Fibroblast of the conjunctiva (primary cell): ENCODE measurements at places on chromosomes 5 and 9.

GRCh38 chr5:88248743-88249540 lies 19.7 kb downstream of the TMEM161B start:
- no peak for DNase-seq

GRCh38 chr9:130950039-130950311 lies 10.9 kb upstream of the FIBCD1 start:
- no peak for DNase-seq

DNA sequence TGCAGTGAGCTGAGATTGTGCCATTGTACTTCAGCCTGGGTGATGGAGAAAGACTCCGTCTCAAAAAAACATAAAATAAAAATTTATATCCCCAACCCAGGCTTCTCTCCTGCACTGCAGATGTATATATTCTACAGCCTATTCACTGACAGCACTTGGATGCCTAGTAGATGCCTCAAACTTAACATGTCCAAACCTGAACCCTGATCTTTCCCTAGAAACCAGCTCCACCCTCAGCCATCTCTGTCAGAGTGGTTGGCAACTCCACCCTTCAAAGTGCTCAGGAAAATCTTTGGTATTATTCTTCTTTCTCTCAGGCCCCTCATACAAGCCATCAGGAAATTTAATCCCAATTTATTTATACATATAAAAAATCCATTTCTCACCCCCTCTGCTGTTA lies 36.9 kb upstream of the TXN start:
- DNase-seq, result no peak

DNA sequence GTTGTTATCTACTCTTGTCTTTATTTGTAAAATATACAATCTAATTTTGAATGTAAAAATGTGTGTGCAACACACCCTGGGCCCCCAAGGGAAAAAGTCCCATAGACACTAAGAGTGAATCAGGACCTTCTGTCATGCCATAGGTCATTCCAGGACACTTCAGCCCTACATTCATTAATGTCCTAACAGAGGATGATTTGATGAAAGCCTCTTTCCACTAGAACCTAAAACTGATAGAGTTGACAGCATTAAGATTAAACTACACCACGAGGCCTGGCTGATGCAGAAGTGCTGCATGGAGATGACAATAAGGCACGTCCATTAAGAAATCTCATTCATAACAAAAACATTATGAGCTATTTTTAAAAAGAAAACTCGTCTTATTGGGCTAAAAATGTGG lies 46.2 kb downstream of the FRMD3 start:
- DNase-seq, result no peak

GRCh38 chr5:3997670-3998069 lies 402.0 kb downstream of the IRX1 start:
- DNase-seq, result no peak

DNA sequence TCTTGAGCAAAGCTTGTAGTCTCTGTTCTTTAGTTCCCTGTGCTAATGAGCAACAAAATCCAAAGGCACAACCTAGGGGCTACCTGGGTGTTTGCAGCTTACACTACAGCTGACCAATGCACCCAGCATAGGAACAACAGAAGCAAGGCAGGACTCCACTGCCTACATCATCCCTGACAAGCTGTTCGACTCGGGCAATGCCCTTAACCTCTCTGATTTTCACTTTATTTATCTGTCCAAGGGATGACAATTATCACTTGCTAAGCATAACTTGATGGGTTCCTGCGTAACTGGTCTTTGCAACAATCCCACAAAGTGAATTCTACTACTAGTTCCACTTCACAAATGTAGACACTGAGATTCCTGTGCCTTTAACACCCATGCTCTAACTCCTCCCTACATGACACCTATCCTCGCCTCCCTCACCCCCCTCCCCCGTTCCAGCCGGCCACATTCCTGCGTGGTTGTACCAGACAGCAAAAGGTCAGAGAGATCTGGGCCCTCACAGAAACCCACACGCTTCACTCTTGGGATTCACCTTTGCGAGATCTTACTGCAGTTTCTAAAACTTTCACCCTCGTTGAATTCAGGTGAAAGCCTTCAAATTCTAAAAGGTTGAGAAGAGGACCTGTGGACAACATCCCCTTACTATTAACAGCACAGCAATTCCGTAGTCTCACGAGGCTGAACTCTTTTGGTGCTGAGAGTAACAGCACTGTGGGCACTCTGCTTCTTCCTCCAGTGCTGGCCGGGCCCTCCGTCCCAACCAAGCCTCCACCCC lies 995 bp downstream of the IPPK start:
- no peak for DNase-seq

GRCh38 chr5:171432076-171432475 lies 12.6 kb downstream of the FGF18 start:
- no peak for DNase-seq

GRCh38 chr5:150057052-150057451 lies 29.3 kb downstream of the CSF1R start:
- DNase-seq, result no peak

DNA sequence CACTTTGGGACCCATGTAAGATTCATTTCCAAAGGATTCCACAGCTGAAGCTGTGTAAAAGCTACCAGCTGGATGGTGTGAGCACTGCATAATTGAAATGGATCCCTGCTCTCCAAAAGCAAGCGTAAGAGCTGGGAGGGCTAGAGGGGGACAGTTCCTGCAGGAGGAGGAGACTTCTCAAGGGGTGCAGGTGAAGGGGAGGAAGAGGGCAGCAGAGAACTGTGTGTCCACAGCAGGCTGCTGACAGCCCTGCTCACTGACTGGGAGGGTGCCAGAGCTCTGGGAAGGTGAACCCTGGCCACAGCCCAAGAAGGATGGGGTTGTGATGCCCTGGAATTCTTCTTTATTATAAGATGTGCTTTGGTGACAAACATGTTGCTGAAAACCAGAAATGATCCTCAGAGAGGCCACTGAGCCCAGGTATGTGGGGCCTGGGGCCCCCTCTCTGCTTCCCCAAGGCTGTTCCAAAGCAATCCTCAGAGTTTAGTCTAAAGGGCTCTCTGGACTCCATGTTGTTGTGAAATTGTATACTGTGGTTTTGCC lies 112.8 kb upstream of the SLC25A48 start:
- no peak for DNase-seq

DNA sequence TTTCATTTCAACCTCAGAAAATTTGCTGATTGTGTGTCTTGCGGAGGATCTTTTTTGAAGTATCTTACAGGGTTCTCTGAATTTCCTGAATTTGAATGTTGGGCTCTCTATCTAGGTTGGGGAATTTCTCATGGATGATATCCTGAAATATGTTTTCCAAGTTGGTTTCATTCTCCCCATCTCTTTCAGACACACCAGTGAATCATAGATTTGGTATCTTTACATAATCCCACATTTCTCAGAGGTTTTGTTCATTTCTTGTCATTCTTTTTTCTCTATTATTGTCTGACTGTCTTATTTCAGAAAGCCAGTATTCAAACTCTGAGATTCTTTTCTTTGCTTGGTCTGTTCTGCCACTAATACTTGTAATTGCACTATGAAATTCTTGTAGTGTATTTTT lies 456.9 kb downstream of the PRELID2 start:
- no peak for DNase-seq

GRCh38 chr5:173178369-173178910 lies 34.1 kb downstream of the BNIP1 start:
- DNase-seq, result no peak

DNA sequence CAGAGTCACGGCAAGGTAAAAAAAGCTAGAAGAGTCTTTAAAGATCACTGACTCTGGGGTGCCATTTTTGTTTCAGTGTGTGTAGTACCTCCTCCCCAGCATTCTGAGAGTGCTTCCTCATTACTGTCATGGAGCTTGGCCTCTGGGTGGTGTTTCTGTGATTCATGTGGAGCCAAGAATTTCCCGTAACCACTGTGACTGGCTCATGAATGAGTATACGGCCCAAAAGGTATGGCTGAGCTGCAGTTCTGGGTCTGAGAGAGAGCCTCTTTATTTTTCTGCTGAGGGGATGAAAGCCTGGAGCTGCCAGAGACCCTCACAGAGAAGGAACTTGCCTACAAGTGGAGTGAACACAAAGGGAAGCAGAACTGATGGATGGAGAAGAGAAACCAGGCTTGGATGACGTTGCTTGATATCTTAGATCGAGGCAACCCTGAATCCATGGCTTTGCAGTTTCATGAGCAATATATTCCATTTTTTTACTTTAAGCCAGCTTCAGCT lies 85.6 kb downstream of the PTTG1 start:
- DNase-seq, result no peak

- DNase-seq, result no peak
Measured at GRCh38 chr5:135813758-135814157, 20.7 kb upstream of the SLC25A48 start.

GRCh38 chr9:95644377-95644776 lies 127.6 kb upstream of the PTCH1 start:
- peak; percentile 18 for DNase-seq

GRCh38 chr9:4301296-4301695 lies 1.4 kb upstream of the GLIS3 start:
- DNase-seq, result no peak

DNA sequence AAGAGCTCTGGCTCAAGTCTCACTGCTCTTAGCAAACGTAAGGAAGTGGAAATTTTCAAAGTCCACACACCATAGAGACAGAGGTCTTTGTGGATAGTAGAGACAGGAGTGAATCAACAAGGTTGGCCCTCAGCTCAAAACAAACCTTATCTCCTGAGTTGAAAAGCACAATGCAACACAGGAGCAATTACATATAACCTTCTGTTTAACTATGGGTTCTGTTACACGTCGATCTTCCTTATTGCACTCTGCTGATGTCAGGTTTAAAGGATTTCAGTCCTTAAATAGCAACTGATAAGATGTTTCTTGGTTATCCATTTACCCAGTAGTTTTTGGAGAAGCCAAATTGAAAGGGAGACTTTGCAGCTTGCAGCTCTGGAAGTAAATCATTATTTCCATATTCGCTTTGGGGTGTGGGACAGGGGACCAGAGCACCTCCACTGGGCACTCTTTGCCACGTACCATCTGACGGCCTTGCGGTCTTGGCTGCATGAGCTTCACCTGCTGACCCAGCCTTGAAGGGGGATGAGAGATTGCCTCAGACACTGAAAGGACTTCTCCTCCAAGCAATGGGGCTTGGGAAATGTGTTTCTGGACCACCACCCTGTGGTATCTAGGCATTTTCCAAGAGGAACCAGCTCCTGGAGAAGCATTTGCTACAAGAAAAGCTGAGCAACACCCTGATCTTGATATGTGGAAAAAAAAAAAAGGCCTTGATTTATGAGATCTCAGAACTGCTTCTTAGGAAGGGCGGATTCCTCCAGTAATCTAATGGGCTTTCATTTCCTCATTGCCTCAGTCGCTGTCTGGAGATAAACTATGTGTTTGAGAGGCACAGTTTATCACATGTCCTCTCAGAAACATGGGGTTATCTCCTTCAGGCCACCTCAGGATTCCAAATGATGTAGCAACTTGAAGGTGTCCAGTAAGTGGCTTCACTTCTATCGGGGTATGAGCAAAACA lies 56.2 kb upstream of the ZNF622 start:
- no peak for DNase-seq

- DNase-seq, result no peak
Measured at GRCh38 chr5:107979291-107979690, 308.6 kb upstream of the EFNA5 start.

GRCh38 chr5:43227655-43228054 lies 35.6 kb downstream of the NIM1K start:
- peak; percentile 65 for DNase-seq

GRCh38 chr9:121686930-121687541 lies 35.6 kb downstream of the DAB2IP start:
- DNase-seq, result peak; percentile 43

DNA sequence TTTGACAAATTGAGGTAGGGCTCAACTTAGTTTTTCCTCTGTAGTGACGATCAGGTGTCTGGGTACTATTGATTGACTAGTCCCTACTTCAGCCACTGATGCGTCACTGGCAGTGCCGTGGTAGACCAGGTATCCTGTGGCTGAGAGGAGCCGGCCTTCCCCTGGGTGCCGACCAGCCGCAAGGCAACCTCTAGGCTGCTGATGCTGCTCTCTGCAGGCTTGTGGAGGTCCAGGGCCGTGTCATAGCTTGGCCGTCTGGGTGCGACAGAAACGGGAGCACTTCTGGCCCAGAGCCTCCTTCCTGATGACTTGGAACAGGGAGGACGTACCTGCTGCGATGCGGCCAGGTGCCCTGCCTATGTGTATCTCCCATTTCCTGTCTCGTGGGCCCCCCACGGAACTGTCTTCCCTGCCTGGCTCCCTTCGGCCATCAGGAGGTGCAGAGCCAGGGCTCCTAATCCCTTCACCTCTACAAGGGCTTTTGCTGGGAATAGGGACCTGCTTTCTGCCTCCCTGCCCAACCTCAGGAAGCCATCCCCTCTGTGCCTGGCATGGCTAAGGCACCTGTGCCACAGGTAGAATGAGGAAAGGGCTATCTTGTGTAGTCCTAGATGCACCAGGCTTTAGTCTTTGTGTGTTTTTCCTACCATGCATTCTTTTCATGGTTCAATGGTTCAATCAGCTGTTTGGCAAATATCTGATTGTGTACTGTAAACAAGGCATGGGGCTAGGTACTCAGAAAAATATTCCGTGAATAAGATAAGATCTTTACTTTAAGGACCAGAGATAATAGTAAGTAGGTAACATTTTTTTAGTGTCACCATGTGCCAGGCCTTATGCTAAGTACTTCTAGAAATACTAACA lies 44.6 kb downstream of the MVB12B start:
- no peak for DNase-seq

- no peak for DNase-seq
Measured at GRCh38 chr5:7218141-7218540, 177.8 kb upstream of the ADCY2 start.

GRCh38 chr5:111528056-111528455 lies 15.7 kb upstream of the STARD4 start:
- no peak for DNase-seq

GRCh38 chr9:76772686-76773445 lies 8.6 kb downstream of the PCA3 start:
- peak; percentile 2 for DNase-seq

DNA sequence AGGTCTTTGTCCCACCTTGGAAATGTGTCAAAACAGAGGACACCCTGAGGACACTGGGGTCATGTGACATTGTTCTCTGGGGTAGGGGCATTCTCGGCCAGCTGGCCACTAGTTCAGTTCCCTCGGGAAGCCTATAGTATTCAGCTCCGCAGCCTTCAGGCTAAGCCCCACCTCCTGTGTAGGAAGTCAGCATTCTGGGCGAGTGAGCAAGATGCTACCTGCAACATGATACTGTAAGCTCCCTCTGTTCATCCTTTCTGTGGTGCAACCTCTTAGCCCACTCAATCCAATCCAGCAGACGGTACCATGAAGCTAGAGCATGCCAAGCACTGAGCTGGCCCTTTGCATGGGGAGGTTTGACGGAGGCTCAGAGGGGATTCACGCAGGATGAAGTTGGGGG lies 5.3 kb downstream of the NTNG2 start:
- no peak for DNase-seq

DNA sequence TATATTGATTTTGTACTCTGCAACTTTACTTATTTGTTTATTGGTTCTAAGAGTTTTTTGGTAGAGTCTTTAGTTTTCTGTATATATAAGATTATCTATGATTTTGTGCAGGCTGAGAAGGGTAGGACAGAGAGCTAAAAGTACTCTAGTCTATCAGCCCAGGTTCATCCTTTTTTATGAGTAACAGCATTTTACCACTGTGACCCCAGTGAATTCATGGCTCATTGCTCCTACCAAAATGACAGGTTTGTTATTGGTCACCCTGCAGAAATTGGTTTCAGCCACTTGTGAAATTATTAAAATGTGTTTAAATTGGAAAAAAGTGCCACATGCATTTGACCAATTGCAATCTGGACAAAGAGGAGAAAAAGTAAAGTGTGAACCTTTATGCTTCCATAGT lies 421.4 kb upstream of the DAB2 start:
- no peak for DNase-seq

GRCh38 chr9:75111019-75111622 lies 22.8 kb downstream of the OSTF1 start:
- DNase-seq, result no peak

- DNase-seq, result no peak
Measured at GRCh38 chr5:11027660-11028059, 266.6 kb upstream of the DAP start.
